Esophagus squamous epithelium (tissue), 5 donors: ENCODE measurements at places on chromosomes 2 and 18.

DNA sequence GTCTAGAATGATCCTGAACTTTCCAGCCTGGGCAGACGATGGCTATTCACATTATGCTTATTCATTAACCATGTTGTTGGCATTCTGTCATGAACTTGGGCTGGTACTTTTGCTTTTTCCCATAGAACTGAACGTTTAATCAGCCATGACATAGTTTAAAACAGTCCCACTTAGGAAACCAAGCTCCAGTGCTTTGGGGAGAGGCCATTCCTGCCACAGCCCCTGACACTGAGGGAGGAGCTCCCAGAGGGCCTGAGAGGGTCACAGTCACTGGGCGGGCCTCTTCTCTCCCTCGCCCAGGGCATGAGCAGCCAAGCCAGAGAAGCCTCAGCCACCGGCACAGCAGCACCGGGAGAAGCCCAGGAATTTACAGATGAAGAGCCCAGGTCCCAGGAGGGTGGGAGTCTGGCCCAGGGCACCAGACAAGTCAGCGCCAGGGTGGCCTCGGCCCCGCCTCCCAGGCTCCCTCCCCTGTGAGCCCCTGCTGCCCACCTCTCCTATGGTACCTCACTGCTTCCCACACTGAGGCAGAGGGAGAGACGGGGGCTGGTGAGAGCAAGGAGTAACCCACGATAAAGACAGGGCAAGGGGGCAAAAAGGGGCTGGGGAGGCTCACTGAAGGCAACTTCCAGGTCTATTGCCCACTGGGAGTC, 33.6 kb downstream of the MAL start:
- DNase-seq = no peak

DNA sequence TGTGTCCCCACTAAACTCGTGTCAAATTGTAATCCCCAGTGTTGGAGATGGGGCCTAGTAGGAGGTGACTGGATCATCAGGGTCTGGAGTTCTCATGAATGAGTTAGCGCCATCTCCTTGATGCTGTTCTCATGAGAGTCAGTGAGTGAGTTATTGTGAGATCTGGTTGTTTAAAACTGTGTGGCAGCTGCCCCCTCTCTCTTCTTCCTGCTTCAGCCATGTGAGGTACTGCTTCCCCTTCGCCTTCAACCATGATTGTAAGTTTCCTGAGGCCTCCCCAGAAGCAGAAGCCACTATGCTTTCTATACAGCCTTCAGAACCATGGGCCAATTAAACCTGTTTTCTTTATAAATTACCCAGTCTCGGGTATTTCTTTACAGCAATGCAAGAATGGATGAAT, 50.4 kb downstream of the AP1S3 start:
- no peak for DNase-seq

DNA sequence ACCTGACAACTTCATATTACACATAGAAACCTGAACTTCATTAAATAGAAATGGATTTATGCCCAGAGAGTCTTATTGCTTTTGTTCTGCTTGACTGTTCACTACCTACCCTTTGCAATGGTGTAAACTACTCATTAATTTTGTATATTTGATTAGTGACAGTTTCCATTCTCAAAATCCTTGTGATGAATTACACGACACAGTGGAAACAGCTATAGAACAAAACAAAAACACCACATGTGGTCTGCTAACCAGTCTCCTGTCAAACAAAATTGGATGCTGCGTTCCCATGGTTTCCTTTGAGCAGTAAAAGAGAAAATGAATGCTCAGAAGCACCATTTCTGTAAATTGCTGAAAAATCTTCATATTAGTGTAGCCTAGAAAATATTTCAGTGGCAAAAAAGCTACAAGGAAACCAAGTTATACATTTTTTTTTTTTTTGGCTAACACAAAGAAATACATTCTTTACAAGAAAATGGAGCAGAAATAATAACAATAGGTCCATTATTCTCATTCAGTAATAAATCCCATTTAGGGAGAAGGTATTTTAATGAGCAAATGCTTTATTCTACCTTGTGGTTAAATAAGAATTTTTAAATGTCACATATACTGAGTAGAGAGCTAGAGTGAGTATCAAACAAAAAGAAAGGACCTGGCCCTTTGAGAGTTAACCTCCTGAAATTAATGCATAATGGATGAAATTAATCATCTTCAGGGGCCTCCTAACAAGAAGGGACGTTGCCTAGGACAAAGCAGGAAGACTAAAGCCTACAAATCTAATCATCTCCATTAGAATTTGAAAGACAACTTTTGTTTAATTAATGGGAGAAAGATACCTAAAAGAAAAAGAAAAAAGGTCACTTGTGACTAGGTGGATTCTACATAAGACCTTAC, 355.1 kb upstream of the ZC3H15 start:
- DNase-seq = no peak

DNA sequence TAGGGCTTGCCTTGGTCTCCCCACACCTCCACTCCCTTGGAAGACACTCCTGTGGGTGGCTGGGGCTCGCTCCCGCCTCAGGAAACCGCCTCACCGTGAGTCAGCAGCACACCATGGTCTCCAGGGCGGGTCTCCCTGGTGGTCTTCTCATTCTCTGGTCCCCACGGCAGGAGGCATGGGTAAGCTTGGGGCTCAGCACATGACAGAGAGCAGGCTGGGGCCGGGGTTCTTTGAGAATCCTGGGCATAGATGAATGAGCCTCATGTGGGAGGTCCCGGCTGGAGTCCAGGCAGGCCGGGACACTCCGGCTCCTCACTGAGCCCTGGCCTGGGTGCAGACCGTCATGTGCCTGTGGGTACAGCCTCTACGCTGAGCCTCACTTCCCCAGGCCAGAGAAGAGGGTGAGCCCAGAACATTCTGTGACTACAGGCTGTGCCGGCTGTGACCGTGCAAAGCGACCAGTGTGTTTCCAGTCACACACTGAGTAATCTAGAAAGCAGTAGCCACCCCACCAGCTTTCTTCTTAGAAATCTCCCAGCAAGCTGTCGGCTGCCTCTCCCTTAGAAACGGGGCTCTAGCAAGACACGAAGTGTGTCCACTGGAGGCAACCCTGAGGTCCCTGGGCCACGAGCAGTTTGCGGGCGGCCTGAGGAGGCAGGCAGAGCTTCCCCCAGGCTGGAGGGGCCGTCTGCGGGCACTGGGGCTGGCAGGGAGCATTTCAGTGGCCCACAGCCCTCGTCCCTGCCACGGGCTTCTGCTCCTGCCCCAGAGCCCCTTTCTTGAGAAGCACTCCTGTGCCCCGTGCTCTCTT, 93.1 kb downstream of the RHOB start:
- no peak for DNase-seq

DNA sequence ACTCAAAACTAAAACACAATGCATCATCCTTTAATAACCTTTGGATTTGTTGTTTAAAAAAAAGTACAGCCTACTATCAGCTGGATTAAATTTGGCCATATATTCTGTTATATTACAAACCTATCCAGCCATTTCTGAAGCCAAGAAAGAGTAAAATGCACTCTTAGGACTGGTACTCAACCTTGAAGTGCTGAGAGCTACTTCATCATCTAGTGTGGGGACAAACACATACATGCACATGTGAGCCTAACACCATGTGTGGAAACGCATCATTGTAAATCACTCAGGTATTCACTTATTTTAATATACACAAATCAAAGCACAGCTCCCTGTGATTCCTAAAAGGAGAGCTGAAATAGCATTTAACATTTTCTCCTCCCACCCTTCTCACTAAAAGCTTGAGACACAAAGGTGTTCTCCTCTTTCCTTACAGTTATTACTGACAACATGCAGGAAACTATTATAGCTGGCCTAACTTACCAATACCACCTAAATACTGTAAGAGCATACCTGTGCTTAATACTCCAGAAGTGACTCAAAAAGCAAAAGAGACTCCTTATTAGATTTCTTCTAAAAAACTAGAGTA, 7.5 kb downstream of the BAZ2B start:
- DNase-seq = no peak

GRCh38 chr18:3689091-3689490, 239.1 kb downstream of the TGIF1 start:
- DNase-seq = no peak

GRCh38 chr18:23138471-23138870, 3.2 kb downstream of the CABLES1 start:
- DNase-seq = no peak

GRCh38 chr2:41743324-41743723, 304.5 kb upstream of the PKDCC start:
- no peak for DNase-seq

- no peak for DNase-seq
These were observed 147.1 kb downstream of the THADA start for GRCh38 chr2:43448822-43449110.

DNA sequence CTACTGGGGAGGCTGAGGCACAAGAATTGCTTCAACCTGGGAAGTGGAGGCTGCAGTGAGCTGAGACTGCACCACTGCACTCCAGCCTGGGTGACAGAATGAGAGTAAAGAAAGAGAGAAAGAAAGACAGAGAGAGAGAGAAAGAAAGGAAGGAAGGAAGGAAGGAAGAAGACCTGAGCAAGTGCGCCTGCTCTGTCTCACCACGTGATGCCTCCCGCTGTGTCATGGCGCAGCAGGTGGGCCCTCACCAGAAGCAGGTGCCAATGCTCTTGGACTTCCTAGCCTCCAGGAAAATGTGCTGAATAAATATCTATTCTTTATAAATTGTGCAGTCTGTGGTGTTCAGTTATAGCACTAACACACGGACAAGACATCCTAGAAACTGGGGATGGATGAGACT, 270.0 kb downstream of the CYP26B1 start:
- DNase-seq = no peak

DNA sequence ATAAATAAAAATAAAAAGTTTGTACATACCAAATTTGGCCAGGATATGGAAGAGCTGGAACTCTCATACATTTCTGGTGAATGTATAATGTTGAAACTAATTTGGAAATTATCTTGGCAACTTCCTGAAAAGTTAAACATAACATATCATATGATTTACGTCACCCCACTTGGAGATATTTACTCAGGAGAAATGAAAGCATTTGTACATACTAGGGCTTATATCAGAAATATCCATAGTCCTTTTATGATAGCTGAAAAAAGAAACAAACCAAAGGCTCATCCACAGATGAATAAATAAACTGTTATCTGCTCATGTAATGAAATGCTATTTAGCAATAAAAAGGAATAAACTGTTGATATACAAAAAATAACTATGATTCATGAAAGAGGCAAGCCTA, 318.2 kb upstream of the NRXN1 start:
- no peak for DNase-seq

DNA sequence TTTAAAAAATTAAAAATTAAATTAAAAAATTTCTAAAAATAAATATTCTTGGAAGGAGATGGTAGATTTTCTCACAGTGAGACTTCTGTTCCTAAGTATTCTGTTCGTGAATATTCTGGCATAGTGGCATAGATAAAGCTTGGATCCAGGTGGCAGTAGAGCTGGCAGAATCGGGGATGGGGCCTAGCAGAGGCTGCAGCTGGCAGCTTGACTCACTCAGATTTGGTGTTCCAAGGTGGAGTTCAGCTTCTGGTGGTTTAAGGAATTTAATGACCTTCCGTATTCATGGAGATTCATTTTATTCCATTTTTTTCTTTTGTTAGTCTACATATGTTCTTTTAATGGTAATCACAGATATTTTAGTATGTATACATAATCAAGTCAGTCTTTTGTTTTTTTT, 19.9 kb downstream of the ARMC9 start:
- no peak for DNase-seq

- DNase-seq = no peak
These were observed 57.5 kb upstream of the AGPS start for GRCh38 chr2:177334940-177335543.

DNA sequence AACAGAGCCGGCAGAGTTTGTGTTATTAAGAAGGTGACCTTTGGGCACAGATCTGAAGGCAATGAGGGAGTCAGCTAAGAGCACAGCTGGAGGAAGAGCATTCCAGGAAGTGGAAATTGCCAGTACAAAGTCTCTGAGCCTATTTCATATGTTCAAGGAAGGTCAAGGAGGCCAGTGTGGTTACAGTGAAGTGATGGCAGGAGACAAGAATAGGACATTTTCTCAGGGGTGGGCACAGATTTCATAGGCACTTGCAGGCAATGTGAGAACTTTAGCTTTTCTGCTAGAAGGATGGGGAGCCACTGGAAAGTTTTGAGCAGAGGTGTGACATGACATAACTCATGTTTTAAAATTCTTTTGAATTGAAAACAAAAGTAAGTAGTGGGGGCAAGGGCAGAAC, 50.3 kb downstream of the ARHGAP25 start:
- no peak for DNase-seq

DNA sequence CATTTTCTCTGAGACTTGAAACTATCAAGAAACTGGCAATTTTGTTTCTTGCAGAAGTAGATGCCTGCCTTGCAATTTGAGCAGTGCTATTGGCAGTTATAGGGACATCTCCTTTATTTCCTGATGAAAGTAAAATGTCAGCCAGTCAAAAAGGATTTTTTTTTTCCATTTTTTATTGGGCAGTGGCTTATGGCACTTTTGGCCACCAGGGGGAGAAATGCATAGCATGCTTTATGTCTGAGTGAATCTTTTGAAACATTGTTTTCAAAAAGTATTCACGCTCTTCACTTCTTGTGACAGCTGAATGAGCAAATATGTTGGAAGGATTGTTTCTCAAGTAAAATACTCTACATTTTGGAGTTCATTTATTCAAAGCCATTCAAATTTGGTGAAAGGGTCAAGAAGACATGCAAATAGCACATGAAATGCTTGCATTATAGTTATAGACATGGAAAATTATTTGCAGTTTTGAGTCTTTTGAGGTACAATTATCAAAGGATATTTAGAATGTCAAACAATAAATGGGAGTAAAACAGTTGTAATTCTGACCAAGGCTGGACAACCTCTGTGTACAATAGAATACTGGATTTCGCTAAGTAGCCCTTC, 491.0 kb downstream of the CDH2 start:
- no peak for DNase-seq

DNA sequence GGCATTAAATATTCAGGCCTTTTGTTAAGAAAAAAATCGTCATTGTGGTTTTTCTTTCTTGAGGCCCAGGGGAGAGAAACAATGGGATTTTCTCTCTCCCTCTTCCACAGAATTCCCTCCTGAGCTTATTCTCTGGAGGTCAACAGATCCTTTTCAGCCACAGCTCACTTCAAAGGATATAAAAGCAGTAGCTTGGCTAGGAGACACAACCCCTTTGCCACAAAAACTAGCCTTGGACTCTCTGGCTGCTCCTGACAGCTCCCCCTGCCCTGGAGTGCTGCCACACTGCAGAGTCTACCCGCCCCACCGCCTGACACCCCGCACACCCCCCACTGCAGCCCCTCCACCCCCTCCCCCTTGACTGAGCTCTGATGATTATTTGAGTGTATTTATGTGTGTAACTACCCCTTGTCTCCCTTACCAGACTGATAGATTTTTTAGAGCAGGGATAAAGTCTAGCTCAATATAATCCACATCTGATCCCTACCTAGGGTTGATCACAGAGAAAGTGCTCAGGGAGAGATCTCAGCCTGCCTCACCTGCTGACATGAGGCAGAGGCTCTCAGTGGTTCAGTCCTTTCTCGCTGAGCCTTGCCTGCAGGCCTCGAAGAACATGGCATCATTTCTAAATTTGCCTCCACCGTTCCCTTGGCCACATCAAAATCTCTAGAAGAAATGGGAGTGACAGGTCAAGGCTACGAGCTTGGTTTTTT, 132.2 kb upstream of the SP5 start:
- no peak for DNase-seq

DNA sequence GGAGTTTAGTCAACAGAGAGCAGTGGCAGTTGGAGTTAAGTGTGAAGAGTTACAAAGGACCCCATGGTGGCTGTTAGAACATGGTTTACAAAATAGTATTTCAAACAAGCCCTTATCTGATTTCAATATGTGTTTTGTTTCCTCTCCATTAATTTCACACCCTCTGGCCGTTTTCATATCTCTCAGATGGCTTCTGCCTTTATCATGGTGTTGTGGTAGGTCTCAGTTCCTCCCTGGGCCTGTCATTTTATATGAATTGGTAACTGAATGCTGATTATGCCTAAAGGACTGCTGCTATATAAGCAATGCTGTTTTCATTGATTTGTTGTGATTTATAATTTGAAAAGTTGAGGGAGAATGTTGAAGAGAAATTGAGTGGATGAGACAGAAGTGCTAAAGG, 686.7 kb downstream of the NYAP2 start:
- no peak for DNase-seq
